ENCODE measurements at places on chromosomes 2 and 18.

GRCh38 chr2:200446612-200447011, 63.3 kb downstream of the KCTD18 start:
- no peak for DNase-seq

- DNase-seq = no peak
Measured at GRCh38 chr2:3264010-3264744, 113.4 kb downstream of the EIPR1 start.

- no peak for DNase-seq
Measured at GRCh38 chr2:1721706-1722646, 22.3 kb downstream of the PXDN start.

GRCh38 chr18:59127047-59127446, 12.6 kb upstream of the SEC11C start:
- no peak for DNase-seq

DNA sequence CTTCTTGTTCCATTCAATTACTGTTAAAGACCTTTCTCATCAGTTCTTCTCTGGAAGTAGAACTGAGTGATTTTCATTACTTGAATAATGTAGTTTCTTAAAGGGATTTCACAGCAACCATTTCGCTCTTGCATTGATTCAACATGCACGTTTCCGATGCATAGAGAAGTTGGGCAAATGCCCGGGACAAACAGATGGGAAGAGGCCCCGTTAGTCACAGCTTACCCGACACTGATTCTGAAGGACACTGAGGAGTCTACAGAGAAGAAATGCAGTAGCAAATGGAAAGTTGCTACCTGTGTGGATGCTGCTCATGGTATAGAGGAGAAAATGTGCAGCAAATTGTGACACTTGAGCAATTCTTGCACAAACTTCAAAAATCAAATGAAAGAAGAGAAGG, 32.3 kb upstream of the GCG start:
- no peak for DNase-seq

DNA sequence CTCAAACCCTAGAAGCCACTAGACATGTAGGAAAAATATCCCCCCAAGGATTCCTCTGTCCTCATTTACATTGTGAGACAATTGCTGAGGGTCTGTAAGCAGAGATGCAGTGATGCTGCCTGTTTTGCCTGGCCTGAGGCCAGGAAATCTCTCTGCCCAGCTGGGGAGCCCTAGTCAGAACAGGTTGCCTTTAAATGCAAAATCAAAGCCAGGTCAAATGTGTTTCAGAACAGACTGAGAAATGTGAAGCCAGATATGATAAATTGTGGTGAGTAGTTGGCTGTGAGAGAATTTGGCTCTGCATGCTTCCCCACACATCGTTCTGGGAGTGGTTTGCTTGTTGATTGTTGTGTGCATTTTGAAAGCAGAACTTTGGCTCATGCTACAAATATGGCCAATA, 38.4 kb upstream of the NXPH2 start:
- no peak for DNase-seq

DNA sequence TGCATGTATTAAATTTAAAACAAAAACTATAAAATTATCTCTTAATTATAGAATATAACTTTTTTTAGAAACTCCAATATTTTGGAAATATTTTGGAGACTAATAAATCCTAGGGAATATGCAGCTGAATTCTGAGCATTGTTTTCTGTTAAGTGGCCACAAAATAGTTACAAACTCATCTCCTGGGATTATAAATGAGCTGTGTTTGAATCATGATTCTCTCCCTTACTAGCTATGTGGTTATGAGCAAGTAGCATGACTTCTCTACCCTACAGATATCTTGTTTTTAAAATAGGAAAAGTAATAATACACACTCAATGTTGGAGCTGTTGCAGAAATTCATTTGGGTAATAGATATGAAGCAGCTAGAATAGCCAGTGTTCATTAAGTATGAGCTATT, 137.9 kb upstream of the ITGA4 start:
- DNase-seq = no peak

DNA sequence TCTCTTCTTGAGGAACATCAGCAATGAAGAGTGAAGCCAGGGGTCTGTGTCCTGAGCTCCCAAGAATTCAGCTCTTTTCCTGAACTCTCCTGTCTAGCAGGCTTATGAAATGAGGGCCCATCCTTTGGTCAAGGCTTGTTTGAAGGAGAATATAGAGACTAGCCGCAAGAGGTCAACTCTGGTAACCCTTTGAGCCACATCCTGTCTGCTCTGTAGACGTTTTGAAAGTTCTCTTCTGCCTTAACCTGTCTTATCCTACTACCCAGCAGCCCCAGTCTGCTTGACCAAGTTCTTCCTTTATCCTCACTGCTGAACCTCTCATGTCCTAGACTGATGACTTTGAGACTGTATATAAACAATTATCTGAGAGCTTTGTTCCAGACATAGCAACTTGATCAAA, 5.4 kb downstream of the SEMA4F start:
- no peak for DNase-seq

DNA sequence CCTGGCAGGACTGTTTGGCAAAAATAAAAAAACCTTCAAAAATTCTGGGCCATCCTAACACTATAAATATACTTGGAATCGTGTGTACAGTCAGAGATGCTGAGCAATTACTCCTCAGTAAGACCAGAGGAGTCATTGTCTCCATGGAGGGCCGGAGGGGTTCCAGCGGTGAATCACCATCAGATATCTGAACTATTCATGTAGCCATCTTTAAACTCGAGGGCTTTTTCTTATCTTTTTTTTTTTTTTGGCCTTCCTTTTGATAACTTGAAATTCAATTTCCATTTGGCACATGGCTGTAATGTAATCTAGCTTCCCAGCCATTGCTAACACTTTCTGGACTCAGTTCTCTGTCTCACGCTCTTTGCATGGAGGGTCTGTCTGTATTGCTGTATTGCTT, 7.4 kb upstream of the FHL2 start:
- no peak for DNase-seq

DNA sequence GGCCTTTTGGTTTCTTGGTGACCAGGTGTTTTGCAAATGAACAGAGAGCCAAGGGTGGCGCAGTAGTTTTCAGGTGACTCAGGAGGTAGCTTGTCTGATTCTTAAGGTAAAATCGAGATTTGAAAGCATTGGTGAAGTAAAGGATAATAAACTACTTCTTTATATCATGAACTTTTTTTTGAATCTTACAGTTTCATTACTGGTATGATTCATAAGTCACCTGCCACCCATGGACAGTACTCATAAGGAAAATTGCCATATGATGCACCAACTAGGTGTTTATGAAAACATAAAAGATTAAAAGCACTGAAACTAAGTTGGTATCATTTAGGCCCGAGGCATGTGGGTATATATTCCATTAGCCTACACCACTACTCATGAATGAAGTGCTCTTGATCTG, 84.1 kb upstream of the MGAT5 start:
- DNase-seq = no peak

DNA sequence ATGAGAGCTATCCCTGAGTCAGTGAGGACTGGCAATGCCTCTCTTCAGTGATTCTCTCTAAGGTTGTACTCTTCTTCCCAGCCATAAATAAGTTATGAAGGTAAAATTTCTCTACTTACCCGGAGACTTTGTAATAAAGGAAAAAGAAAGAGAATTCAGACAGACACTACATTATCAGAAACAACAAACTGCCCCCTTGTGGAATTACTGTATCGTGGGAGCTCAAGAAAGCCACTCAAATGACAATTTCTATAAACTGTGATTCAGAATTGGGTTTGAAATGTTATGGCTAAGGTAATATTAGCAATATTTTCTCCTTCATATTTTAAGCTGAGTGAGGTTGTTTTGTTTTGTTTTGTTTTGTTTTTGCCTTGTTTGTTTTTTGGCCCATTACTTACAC, 155.8 kb upstream of the TANK start:
- DNase-seq = no peak
